NCI-H2107 (cell line): ENCODE measurements at places on chromosomes 3 and 15.

- DNase-seq, result no peak
Observed at GRCh38 chr3:39065197-39065596, 13.4 kb downstream of the WDR48 start.

- no peak for DNase-seq
Observed at GRCh38 chr15:72971766-72972165, 80.5 kb upstream of the NEO1 start.

- DNase-seq, result no peak
Observed at GRCh38 chr3:100868096-100868495, 125.1 kb downstream of the ABI3BP start.

DNA sequence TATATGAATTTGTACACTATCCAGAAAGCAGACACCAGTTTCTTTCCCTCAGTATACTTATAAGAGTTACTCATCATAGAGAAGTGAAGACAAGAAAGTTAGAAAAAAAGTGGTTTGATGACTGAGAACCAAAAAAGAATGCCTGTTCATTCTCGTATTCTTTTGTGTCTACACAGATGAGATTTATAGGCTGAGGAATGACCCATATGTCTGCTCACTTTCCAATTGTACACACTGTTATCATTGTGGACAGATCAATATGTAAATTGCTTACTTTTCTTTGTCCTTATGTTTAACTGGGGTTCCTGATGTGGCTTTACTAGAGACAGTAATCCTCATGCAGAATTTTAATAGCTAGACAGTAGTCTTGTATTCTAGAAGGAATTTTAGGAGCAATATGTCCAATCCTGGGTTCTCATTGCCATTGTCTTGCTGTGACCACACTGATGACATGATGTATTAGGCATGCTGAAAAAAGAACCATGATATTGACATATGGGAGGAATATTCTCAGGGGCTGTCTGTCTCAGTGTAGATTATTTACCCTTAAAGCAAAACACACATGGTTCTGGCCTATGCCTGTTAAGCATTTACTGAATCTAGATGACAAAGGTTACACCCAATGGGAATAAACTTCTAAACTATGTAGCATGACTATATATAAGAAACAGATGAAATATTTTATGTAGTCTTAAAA, 669.7 kb downstream of the ROBO1 start:
- DNase-seq, result no peak
